ENCODE measurements at places on chromosomes 5 and 9. TPM values are rescaled to one million over a fixed set of nuclear protein-coding genes. Genes with fewer than 3 reads are reported as not detected.

Gene EGFL7
- 91.4 TPM for total RNA-seq

Gene PCDHGA11
- total RNA-seq: 4.8 TPM

Gene IDNK
- total RNA-seq: 5.2 TPM

- no peak for DNase-seq
Observed at GRCh38 chr9:98892288-98892687, 51.4 kb upstream of the COL15A1 start.

- DNase-seq: no peak
Observed at GRCh38 chr5:65479527-65479926, 2.2 kb downstream of the ADAMTS6 start.

Gene PLAC8L1
- 0.43 TPM for total RNA-seq

DNA sequence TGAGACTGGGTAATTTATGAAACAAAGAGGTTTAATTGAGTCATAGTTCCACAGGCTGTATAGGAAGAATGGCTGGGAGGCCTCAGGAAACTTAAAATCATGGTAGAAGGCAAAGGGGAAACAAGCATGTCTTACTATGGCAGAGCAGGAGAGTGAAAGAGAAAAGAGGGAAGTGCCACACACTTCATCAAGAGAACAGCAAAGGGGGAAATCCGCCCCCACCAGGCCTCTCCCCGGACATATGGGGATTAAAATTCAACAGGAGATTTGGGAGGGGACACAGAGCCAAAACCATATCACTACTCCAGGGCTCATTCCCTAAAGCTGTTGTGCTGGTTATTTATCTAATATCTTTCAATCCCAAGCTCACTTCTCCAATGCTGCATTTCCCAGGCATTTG is 50.2 kb upstream of the NR3C1 start:
- no peak for DNase-seq

- DNase-seq: no peak
Observed at GRCh38 chr9:134917431-134918373, at the start of gene FCN1. FCN1 (minus strand) TSS chr9:134917912; CDS start chr9:134917871, 41 bp downstream.

Gene NFIB
- 305 TPM for total RNA-seq

- DNase-seq: no peak
Observed at GRCh38 chr9:32728181-32728580, 55.2 kb upstream of the TMEM215 start.

Gene TEX53
- not detected for total RNA-seq

Gene IFNA1
- not detected for total RNA-seq

- DNase-seq: no peak
Observed at GRCh38 chr5:143204474-143205246, 198.8 kb downstream of the NR3C1 start.
